ENCODE measurements at places on chromosomes 5 and 9. TPM values are rescaled to one million over a fixed set of nuclear protein-coding genes. Genes with fewer than 3 reads are reported as not detected.

DNA sequence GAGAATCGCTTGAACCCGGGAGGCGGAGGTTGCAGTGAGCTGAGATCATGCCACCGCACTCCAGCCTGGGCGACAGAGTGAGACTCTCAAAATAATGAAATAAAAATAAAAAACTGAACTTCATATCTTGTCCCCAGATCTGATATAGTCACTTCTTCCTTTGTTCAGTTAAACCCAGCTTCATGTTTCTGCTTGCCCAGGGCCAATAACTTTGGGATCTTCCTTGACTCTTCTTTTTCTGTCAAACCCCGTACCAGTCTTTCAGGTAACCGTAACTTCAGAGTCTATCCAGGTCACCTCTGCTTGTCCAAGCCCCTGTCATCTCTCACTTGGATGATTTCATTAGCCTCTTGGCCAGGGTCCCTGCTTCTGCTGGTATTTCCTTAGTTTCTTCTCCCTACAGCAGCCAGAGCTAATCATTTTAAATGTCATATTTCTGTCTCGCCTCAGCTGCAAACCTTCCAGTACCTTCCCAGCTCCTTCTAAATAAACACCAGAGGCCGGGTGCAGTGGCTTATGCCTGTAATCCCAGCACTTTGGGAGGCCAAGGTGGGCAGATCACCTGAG lies 19.7 kb upstream of the ABL1 start:
- DNase-seq: no peak

DNA sequence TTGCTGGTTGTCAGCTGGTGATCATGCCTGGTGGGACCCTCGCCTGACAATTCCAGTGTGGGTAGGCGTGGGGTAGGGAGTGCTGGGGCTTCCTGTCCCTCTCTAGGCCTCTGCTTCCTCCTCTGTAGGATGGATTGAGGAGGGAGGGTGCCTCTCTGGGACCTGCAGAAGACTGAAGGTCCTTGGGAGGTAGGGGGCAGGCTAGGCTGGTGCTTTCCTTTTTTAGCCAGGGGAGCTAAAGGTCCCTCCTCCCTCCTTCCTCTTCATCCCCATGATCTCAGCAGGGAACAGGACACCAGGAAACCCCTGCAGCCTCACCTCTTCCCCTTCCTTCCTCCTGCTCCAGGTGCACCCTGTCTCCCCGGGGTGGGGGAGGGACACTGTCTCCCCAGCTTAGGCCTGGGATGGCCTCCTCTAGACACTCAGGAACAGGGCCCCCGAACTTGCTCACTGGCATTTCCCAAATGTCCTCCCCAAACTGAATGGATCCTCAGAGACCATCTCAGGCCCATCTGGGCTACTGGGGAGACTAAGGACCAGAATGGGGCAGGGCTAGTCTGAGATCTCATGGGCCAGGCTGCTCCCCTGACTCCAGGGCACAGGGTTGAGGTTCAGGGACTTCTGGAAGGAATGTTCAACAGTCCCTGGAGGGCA lies 8.4 kb downstream of the SH2D3C start:
- DNase-seq: no peak

DNA sequence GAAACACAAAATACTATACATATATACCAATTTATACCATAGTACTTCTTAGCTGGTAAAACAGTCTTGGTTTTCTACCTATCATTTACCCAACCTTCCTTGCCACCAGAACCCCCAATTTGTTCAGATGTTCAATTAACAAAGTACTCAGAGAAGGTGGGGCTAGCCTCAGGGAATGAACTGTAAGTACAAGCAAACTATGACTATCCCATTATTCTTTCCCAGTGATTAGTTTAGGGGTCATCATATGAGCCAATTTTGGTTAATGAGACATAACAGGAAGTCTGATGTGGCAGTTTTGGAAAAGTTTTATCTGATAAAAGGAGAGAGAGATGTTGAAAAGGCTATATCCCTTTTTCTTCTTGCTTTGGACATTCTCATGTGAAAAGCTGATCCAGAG lies 125.8 kb downstream of the DTWD2 start:
- no peak for DNase-seq

DNA sequence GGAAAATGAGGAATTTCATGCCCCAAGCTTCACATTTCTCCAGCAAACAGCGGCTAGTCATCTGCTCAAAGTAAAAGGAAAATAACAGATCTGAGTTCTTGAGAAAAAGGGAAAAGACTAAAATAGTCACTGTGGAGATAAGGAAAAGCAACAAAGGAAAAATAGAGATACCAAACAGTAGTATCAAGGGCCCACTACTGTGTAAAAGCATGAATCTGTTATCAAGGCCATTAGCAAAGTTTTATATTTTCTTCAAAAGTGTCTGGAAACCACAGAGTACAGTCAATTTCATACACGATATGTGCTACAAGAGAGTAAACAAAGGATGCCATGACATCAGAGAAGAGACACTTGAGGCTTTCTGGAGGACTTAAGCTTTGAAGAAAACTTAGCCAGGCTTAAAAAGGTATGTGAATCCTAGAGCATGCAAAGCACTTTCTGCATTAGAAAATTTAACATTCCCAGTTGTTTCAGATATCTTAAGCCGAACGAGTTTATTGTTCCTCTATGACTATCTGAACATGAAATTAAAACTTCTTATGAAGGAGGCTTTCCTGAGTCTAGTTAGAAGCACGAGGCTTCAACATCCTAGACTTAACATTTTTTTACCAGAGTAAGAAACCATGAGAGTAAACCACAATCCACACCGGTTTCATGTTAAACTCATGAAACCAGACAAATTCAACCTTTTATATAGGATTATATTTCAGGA lies 1.2 kb downstream of the TTC33 start:
- peak; percentile 25 for DNase-seq

TRMT10B gene
- polyA plus RNA-seq: 6.0 TPM

NUTM2F gene
- polyA plus RNA-seq: not detected
